ENCODE measurements at places on chromosomes 12 and 14.

DNA sequence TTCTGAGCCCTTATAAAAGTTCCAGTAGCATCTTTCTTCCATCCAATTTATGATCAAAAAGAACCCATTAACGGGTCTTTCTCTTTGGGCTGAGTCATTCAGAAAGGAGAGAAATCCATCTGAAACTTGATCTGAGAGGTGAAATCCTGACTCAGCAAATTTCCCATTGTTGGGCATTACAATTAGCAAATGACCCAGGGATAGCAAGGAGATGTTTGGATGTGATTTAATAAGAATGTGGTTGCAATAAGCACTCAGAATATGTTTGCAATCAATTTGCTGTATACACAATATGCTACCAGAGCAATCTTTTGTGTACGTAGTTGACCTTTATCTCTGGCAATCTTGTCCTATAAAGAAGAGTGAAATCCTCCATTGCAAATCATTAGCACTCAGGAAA is 122.7 kb downstream of the CCDC60 start:
- peak; percentile 30 for DNase-seq

DNA sequence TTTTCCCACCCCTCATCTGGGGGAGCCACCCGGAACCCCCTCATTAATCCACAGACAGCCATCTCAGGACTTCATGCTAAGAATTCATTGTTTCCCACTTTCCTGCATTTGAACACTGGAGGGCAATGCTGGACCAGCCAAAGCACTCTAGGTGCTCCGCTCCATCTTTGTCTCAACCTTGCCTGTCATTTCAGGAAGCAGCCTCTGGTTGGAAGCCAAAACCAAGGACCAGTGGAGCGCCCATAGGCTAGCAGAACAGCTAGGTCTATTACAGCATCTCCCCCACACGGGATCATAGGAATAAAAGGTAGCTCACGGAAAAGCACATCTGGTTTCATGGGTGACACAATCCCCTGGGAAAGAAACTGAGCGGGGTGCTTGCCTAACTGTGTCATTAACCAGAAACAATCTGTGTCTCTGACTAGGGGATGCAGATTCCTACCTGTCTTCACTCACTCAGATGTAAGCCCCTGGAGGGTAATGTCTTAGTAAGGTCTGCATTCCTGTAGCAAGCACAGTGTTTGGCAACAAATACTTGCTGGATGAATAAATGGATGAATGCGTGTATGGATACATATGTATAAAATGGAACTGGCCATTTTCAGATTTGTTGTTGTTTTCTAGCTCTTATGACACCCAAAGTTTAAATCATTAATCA is 197.0 kb downstream of the DAD1 start:
- DNase-seq, result peak; percentile 43

- no peak for DNase-seq
Measured at GRCh38 chr12:108319277-108320234, 19.6 kb downstream of the CMKLR1 start.

- no peak for DNase-seq
Measured at GRCh38 chr14:95769976-95770375, 56.1 kb upstream of the TCL1A start.
